ENCODE measurements at places on chromosomes 3 and 15.

DNA sequence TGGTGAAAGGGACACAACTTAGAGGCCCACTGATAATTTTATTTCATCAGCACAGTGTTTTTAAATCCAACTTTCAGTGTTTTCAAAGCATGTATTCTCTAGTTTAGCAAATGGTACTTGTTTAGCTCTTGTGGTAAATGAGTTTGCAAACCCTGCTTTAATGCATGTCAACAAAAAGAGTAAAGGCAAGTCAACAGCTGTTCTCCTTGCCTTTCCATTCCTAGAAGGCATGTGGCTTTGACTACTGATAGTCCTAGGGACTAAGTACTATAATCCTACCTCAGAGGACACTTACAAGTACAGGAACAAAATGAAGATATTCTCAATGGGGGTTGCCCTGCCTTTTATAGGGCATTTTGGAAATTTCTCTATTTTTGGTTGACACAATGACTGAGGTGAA lies 13.1 kb downstream of the NPTN start:
- DNase-seq: no peak

DNA sequence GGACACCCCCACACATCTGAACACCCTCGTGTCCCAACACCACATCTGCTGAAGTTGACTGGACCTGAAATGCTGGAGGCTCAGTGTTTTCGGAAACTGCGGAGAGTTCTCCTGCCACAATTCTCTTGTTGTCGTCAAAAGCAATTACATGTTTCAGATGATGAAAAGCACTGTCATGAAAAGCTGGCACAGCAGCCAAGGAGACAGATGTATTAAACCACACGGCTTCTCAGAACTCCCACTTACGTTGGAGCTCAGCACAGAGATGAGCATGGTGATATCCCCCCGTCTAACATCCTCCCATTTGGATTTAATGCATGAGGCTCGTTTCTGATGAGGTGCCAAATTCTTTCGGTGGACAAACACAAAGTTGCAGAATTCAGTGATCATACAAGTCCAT lies 180.1 kb downstream of the RORA start:
- no peak for DNase-seq

- DNase-seq: no peak
These were observed 117.1 kb downstream of the THSD4 start for GRCh38 chr15:71232411-71232810.

GRCh38 chr3:186966406-186966805 lies 36.1 kb downstream of the ST6GAL1 start:
- DNase-seq: no peak

DNA sequence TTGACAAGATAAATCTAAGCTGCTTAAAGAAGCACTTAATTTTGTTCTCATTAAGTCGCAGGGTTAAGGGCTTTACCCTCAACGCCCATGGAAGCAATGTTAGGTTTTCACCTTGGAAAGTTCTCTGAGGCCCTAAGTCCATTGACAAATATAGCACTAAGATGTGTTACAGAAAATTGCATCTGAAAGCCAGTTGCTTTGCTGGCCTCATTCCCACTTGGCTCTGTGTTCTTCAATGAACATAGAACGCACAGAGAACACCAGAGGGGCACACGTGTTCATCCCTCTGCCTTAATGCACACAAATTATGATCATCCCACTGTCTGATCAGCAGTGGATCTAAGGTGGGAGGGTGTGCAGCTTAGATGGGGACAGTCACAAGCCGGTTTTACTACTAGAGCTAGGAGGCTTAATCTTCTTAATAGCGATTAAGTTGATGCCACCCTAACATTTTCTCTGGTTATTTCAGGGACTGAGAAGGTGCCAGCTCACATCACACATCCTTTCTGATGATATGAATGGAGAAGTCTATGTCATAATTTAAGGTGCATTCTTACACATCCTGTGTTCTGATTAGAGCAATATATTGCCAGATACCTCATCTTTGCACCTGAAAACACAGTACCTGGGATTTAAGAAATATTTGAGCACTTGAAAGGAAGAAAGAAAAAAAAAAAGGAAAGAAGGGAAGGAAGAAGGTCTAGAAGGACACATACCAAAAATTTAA lies 224.4 kb upstream of the ICE2 start:
- no peak for DNase-seq

DNA sequence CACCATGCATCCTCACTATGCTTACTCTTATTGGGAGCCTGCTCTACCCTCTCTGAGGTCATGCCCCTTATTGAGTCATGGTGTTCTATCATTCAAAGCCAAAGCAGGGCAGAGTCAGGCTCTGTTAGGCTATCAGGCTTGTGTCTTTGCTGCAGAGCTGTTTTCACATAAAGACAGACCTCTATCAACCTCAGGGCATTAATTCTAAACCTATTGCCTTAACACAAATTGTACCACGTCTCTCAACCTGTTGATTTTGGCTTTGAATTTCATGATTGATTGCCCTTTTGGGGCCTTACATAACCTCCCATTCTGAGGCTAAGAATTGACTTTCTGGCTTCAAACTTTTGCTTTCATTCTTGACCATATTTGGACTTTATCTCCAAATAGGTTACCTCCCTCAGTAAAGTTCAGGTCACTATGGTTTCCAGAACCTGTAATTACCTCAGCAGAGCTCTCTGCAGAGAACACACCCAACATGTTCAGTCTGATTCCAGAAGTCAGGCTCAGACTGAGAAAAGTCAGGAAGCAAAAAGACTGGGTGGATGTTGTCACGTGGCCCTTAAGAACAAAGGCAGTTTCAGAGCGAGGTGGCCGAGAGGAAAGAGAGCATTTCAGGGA lies 221.4 kb upstream of the NANOGP8 start:
- DNase-seq: no peak

DNA sequence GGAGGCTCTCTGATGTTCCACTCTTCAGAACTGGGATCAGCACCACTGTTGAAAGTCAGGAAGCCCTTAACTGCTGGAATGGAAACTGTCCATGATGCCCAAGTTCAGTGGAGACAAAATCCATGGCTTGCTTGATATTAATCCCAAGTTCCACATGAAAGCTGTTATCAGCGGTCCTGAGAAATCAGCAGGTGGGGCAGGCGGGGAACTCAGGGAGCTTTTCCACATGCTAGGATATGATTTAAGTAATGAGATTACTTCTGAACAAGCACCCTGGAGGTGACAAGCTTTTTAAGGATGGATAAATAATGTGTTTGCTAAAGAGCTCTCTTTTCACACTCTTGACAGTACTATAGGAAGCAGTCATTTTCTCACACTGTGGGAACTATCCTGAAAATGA lies 82.9 kb downstream of the CYP19A1 start:
- no peak for DNase-seq

DNA sequence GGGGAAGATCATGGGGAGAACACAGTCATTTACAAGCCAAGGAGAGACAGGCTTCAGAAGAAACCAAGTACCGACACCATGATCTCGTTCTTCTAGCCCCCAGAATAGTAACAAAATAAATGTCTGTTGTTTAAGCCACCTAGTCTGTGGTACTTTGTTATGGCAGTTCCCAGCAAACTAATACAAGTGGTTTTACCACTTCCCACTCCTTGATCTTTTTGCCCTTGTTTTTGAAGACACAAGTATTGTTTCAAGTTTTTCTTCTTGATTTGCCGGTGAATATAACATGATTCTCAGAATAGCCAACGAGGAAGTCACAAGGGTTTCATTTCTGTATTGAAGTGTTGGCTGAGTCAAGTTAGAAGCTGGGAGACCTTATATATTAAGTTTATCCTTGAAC lies 220.3 kb downstream of the SOX2 start:
- DNase-seq: no peak

- no peak for DNase-seq
These were observed 368.7 kb upstream of the UMPS start for GRCh38 chr3:124361566-124361965.

GRCh38 chr3:108486338-108486737 lies 24.1 kb downstream of the MYH15 start:
- no peak for DNase-seq

- no peak for DNase-seq
These were observed 25.5 kb upstream of the DPPA4 start for GRCh38 chr3:109362823-109363222.

GRCh38 chr15:93087825-93088199 lies 1.2 kb downstream of the RGMA start:
- peak; percentile 76 for DNase-seq

DNA sequence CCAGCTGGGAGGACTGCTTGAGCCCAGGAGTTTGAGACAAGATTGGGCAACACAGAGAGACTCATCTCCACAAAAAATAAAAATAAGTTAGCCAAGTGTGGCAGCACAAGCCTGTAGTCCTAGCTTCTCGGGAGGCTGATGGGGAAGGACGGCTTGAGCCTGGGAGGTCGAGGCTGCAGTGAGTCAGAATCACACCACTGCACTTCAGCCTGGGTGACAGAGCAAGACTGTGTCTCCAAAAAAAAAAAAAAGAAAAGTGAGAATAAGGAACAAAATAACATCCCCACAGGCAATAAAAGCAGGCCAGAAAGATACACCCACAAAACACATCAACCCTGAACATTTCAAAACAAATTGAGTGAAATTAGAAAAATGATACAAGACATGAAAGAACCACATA lies 48.7 kb upstream of the OCA2 start:
- no peak for DNase-seq

DNA sequence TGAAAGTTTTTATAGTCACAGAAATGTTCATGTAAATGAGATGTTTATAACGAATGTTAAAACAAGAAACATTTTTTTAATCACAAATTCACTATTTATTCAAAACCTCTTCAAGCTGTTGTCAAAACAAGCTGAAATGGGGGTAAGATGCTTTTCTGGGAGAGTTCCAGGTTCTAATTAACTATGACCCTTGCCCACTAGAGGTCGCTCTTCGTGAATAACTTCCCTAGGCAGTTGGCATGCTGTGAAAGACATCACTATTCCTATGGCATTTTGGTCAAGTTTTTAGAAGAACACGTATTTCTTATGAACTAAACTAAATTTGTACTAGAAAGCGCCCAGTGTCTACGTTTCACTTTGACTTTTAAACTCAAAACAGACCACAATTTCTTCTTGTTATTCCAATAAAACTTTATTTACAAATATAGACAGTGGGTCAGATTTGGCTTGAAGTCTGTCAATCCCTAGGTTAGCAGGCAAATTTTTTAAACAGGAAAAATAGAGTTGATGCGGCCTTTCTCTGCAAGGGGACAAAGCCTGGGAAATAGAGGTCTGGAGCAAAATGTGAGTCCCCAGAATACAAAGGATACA lies 62.8 kb upstream of the CMTM8 start:
- DNase-seq: peak; percentile 68

GRCh38 chr3:24299246-24299805 lies 195.3 kb downstream of the THRB start:
- DNase-seq: no peak

- no peak for DNase-seq
These were observed 647.0 kb upstream of the SGO1 start for GRCh38 chr3:20832963-20833362.

DNA sequence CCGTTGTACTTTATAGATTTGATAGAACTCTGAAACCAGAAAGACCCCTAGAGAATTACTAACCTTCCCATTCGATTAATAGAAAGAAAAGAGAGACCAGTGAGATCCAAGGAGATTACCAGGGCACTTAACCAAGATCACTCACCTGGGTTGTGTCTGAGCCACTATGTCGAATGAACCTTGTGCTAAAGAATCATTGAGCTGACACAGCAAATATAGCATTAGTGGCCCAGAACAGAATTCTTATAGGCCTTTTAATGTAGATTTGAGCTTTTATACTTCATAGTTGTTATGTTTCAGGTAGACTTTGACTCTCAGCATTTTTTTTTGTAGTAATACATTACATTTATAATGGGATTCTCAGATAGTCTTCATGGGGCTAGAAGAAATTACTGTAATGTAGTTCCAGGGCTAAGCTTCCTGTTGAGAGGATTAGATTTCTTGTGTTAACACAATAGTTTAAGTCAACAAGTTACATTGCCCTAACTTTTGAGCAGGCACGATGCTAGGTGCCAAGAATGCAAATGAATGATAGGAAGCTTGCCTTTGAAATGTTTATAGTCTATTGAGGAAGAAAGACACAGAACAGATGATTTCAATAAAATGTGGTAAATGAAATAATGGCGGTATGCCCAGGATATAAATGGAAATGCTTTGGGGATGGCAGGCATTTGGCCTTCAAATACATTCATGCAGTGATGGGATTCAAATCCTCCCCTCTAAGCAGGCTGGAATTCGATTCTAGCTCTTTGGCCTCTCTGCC lies 24.4 kb upstream of the ABHD10 start:
- no peak for DNase-seq

GRCh38 chr15:98421419-98422129 lies 226.8 kb upstream of the IGF1R start:
- DNase-seq: peak; percentile 73

DNA sequence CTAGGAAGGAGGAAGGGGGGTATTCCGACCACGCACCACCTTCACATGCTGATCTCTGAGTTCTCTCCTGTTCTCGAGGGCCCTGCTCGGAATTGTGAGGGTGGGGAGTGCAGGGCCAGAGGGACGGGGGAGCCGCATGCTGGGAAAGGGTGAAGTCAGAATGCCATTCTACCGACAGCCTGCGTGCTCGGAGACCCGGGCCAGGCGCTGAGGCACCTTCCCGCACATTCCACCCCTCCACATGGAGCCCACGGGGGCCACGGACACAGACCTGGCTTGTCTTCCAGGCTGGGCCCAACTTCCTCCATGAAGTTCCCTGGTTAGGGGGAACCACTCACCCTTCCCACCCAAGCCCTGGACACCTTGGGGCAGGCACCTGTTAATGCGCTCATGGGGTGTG lies 28.7 kb upstream of the PIGZ start:
- no peak for DNase-seq

- DNase-seq: no peak
These were observed 77.1 kb upstream of the ATP11B start for GRCh38 chr3:182716114-182716688.

DNA sequence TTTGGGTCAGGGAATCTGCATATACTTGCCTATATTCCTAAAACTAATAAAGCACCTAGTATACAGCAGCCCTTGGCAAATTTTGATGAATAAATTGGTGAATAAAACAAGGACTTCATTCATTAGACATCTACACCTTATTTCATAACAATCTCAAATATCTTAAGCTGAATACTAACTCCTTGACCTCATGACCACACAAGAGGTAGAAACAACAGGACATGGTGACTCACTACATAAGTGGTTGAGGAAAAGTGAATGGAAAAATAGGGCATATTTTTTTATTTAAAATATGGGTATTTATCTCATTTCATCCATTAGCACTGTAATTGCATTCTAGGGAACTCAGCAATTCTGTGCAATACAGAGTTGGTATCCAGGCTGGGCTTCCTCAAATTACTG lies 7.8 kb upstream of the STAC start:
- no peak for DNase-seq

GRCh38 chr15:101008158-101009139 lies 89.3 kb downstream of the LRRK1 start:
- DNase-seq: peak; percentile 94

GRCh38 chr15:64651601-64652191 lies 123.7 kb downstream of the RBPMS2 start:
- DNase-seq: peak; percentile 17

- DNase-seq: no peak
These were observed 172.8 kb downstream of the PLCH1 start for GRCh38 chr3:155572085-155572484.

GRCh38 chr3:99394831-99395778 lies 243.3 kb upstream of the COL8A1 start:
- no peak for DNase-seq

GRCh38 chr15:50697109-50697797 lies 10.7 kb upstream of the TRPM7 start:
- no peak for DNase-seq

- no peak for DNase-seq
These were observed 175.0 kb upstream of the MCTP2 start for GRCh38 chr15:94056314-94056713.

GRCh38 chr15:82294061-82294690 lies 31.6 kb downstream of the SAXO2 start:
- DNase-seq: no peak

GRCh38 chr3:161586556-161587235 lies 90.1 kb downstream of the OTOL1 start:
- DNase-seq: no peak

Data from stimulated activated CD4-positive, alpha-beta T cell treated with anti-CD3 and anti-CD28 coated beads, Interleukin-2, amount 100 ng/mL, for 48 hours (primary cell).